HCT116 (cell line): ENCODE measurements at places on chromosomes 5 and 9.

GRCh38 chr5:307306-307705 is 14.2 kb upstream of the AHRR start:
- no peak for DNase-seq

DNA sequence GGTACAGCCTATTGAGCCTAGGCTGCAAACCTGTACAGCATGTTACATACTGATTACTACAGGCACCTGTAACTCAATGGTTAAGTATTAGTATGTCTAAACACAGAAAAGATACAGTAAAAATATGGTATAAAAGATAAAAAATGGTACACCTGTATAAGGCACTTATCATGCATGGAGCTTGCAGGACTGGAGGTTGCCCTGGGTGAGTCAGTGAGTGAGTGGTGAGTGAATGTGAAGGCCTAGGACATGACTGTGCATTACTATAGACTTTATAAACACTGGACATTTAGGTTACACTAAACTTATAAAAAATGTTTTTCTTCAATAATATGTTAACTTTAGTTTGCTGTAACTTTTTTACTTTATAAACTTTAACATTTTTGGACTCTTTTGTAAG is 171.3 kb downstream of the SLC28A3 start:
- no peak for DNase-seq

DNA sequence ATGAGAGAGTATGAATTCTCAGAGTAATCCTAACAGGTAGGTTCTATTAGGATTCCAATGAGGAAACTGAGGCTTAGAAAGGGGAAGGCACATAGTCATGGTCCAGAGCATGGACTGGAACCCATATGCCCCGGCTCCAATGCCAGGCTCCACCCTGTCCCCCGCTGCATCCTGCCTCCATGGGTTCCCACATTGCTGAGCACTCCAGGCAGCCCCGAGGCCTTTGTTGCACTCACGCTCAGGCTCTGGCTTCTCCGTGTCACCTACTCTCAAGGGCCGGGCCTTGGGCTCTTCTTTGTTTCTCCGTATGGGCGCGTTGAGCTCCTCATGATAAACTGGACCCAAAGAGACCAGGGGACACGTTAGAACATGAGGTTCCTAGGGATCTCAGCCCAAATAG is 5.0 kb upstream of the TOR1A start:
- no peak for DNase-seq

GRCh38 chr5:168974082-168974481 is 326.9 kb downstream of the SLIT3 start:
- DNase-seq: no peak
